ENCODE measurements at places on chromosomes 7 and 10.
A peak's percentile ranks its signal among the peaks of the same experiment; 100 is the strongest.

- no peak for DNase-seq
Observed at GRCh38 chr10:4186849-4187540, 402.0 kb upstream of the KLF6 start.

DNA sequence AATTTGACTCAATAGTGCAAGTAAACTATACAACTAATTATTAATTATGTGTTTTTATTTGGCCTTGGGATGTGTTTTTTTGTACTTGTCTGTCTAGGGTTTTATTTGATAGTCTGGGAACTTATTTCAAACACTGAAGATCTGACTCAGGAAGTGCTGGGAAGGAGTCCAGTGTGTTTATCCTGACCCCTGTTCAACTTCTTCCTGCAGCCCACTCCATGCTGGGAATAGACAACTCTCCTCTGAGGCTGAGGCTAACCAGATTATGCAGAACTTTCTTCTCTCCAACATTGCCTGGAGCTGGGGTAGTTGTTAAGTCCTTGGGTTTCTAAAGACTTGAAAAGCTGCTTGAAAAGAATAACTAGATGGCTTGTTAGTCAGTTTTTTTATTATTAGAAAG, 6.9 kb downstream of the CISD1 start:
- DNase-seq = no peak

DNA sequence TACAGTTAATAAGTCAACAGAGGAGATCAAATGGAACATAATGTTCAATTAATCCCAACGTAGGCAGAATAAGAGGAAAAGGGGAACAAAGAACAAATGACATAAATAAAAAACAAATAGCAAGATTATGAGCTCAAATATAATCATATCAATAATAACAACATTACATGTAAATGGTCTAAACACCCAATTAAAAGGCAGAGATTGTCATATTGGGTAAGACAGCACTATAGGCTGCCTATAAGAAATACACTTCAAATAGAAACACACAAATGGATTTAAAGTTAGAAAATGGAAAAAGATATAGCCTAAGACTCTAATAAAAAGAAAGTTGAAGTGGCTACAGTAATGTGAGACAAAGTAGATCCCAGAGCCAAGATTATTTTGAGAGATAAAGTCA, 126.4 kb upstream of the PTER start:
- DNase-seq = no peak

GRCh38 chr7:51789489-51789888, 472.9 kb upstream of the COBL start:
- DNase-seq = no peak

- DNase-seq = no peak
Observed at GRCh38 chr10:72081210-72081609, 7.1 kb downstream of the SPOCK2 start.

- DNase-seq = peak; percentile 60
Observed at GRCh38 chr7:143967398-143967797, 12.8 kb downstream of the OR2F1 start.
